ENCODE measurements at places on chromosomes 16 and 17. TPM values are rescaled to one million over a fixed set of nuclear protein-coding genes. Genes with fewer than 3 reads are reported as not detected.
A peak's percentile ranks its signal among the peaks of the same experiment; 100 is the strongest.

TP53TG3F gene
- not detected for total RNA-seq

GRCh38 chr17:1362065-1362848, 37.8 kb downstream of the YWHAE start:
- peak overlapping the region; percentile 84 for H3K27ac ChIP-seq
- peak overlapping the region; percentile 26 for H3K4me3 ChIP-seq
- peaks cover 68% of the 10 kb centered on the region for H3K4me1 ChIP-seq
- no peaks in the 10 kb centered on the region for H3K27me3 ChIP-seq
- H3K36me3 ChIP-seq = peaks cover 38% of the 10 kb centered on the region
- DNase-seq = peak; percentile 62

DNA sequence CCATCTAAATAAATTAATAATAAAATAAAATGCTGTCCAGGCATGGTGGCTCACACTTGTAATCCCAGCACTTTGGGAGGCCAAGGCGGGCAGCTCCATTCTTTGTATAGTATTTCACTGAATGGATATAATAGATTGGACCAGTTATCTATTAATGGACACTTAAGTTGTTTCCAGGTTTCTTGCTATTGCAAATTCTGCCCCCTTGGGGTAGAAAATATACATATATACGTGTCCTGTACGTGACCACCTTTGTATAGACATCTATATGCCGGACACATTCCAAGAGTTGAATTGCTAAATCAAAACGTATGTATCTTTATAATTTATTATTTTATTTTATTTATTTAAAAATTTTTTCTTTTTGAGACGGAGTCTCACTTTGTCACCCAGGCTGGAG, 3.9 kb upstream of the EXOC7 start:
- peaks cover 8% of the 10 kb centered on the region for H3K4me1 ChIP-seq
- H3K4me3 ChIP-seq = no peak overlapping the region

GRCh38 chr17:66044083-66044482, 147.8 kb downstream of the CEP112 start:
- no peaks in the 10 kb centered on the region for H3K36me3 ChIP-seq
- H3K4me3 ChIP-seq = no peak overlapping the region
- no peak overlapping the region for H3K27ac ChIP-seq
- DNase-seq = no peak

DNA sequence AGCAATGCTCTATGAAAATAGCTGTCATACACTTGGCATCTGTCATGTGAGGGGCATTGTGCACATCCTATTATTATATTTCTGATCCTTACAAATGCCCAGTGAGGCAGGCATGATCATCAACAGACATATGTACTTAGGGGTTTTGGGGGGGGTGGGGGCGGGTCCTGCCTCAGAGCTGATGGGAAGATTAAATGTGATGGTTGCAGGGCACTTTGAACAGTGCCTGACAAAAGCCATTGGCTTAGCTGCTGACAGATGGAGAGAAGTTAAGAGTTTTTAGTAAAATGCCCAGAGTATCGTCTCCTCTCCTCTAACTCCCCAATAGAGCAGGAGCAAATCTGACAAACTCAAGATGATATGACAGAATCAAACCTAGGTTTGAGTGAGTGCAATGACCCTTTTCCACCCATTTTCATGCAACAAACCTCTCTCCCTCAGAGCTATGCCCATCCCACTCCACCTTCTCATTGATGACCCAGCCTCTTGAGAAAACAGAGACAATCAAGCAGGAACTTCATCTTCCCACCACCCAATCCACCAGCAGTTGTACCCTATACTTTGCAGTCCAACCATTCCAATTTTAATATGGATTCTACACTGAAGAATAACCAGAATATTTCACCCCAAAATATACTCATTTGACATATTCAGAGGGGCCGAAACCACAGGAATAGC, 4.8 kb downstream of the KLHL11 start:
- H3K27me3 ChIP-seq = no peaks in the 10 kb centered on the region
- H3K36me3 ChIP-seq = peaks cover 1% of the 10 kb centered on the region
- H3K4me3 ChIP-seq = no peak overlapping the region
- DNase-seq = no peak

DNA sequence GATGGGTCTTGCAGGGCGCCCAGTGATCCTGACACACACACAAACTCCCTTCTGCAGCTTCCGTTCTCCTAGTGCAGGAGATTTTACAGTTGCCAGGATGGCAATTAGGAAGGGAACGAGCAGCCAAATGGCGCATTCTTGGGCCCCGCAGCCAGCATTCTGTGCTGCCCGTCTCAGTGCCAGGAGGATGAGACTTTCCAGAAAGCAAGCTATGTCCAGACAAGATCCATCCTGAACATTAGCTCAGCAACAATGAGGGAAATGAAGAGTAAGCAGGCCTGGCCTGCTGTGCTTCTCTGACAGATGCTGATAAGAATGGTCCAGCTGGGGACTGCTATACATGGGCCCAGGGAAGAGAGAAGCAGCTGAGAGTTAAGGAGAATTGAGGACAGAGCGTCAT, 16.5 kb downstream of the SPPL2C start:
- H3K27me3 ChIP-seq = peaks cover 51% of the 10 kb centered on the region
- H3K27ac ChIP-seq = no peak overlapping the region
- DNase-seq = no peak
- H3K36me3 ChIP-seq = no peaks in the 10 kb centered on the region
